Foreskin fibroblast (primary cell): ENCODE measurements at places on chromosomes 4 and X.

GRCh38 chr4:185275501-185275900 lies 66.1 kb downstream of the SNX25 start:
- no peak for DNase-seq

DNA sequence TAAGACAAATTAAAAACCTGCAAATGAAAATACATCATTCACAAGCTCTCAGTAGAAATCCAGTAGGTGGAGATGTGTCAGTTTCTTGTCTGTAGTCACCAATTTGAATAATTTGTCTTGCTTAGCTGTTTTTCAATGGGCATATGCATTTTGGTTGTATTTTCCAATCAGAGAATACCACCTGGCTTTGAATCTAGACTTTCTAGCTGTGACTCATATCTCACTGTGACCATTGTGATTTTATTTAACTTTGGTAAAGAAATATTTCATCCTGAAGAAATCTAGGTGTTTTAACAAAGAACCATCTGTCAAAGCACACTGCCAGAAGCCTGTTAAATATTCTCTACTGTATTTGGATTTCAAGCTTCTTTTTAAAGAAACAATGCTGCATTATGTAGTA lies 1650.6 kb upstream of the IGFBP7 start:
- no peak for DNase-seq

DNA sequence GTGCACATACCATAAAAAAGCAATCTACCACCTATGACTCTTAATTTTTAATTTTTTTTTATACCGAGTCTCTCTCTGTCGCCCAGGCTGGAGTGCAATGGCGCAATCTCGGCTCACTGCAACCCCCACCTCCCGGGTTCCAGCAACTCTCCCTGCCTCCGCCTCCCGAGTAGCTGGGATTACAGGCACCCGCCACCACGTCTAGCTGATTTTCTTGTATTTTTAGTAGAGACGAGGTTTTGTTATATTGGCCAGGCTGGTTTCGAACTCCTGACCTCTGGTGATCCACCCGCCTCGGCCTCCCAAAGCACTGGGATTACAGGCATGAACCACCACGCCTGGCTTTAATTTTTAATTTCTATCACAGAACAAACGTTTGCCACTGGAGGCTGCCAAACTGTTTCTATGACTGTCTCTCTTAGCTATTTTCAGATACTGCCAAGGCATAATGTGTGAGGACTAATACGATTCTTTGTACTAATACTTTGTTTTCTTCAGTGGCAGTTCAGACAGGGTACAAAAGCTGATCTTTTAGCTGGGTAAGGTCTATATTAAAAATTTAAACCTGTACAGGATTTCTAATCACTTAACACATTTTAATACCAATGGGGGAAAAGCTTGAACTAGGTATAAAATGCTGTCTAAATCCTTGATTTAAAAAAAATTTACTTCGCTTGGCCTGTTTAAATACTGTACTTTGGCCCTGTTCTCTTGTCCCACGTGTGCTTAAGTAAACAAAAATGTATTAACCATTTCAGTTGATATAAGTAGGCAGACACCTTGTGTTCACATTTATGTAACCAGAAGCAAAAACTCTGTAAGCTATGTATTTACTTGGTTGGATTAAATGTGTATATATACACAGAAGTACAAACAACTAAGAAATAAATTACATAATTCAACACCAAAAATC lies 2.3 kb downstream of the PGRMC2 start:
- peak; percentile 57 for DNase-seq

GRCh38 chr4:15482842-15483241 lies 13.2 kb downstream of the CC2D2A start:
- DNase-seq: no peak

- DNase-seq: no peak
Measured at GRCh38 chr4:186027405-186027804, 41.6 kb upstream of the TLR3 start.

DNA sequence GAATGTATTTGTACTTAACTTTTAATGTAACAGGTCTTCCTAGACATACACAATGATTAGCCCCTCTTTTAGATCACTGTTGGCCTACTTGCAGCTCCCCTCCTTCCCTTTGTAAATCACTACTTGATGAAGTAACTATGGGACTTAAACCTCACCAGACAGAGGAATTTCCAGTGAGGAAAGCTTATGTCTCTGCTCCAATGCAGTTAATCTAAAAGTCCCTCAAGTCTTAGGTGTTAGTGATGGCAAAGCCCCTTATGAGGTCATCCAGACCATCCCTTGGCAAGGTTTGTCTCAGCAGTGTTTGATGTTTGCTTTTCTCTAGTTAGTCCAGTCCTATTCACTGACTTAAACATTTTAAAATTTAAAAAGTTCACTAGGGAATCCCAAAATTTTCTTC lies 877.3 kb upstream of the INTU start:
- DNase-seq: no peak

- no peak for DNase-seq
Measured at GRCh38 chr4:26377328-26378311, 56.8 kb downstream of the RBPJ start.

GRCh38 chr4:3225071-3225850 lies 23.7 kb upstream of the MSANTD1 start:
- DNase-seq: no peak

GRCh38 chrX:46882266-46882665 lies 30.0 kb upstream of the JADE3 start:
- DNase-seq: no peak

- no peak for DNase-seq
Measured at GRCh38 chr4:31189938-31190337, 469.8 kb downstream of the PCDH7 start.

DNA sequence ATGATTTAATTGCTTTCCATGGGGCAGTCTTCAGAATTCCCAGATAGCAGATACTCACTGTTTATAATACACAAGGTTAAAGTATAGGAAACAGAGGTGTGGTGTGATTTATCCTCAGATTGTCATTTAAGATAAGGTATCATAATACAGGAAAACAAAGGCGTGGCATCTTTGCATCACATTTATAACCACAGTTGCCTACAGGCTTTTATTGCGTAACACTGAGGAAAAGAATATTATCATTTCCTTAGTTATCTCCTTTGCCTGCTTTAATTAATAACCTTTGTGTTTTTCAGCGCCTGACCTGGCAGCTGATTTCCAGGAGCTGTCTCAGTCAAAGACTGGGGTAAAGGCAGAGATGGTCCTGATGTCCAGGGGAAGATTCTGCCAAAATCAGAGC lies 68.8 kb downstream of the SSX7 start:
- no peak for DNase-seq

DNA sequence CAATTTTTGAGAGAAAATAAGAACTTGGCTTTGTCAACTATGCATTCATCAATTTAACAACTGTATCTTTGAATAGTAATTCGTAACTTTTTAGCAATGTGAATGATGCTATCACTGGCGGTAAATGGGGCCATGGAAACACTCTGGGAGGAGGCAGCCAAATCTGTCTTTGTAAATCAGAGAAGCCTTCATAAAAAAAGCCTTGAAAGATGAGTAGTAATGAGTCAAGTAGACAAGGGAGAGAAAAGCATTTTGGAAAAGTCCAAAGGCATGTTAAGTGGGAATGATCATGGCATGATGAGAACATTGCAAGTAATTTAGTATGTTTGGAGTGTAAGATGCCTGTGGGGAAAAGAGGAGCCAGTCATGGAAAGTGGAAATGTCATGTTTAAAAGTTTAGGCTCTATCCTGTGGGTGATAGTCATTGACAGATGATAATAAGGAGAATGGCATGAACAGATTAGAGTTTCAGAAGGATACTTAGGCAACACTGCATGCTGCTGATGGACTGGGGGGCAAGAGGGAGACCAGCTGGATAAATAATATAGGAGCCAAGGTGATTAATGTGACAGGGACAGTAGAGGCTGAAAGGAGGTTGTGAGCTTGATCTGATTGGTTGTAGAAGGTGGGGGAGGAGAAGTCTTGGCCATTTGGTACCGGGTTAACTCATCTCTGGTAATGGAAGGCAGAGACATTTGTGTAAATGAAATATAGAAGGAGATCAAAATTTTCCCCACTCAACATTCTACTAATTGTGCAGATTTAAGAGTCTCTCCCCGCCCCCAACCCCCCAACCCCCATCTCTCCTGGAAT lies 16.3 kb downstream of the SPRY1 start:
- peak; percentile 54 for DNase-seq

GRCh38 chr4:148923881-148924280 lies 481.7 kb upstream of the NR3C2 start:
- DNase-seq: no peak

GRCh38 chrX:69815063-69815462 lies 199.2 kb downstream of the EDA start:
- no peak for DNase-seq

DNA sequence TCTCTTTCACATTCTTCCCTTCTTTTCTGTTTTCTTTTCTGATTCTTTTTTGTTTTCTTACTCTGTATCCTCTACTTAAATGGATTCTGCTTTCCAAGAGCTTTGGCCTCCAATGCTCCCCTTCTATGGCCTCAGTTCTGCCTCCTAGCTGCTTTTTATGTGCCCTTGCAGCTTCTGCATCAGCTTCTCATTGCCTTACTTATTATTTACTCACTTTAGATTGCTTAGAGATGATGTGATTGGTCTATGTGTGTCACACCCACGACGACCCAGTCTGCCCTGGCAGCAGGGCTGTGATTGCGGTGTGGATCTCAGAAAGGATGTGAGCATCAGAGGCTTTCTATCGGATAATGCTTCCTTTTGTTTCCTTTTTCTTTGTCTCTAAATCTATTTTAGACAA lies 71.8 kb upstream of the SMARCA5 start:
- DNase-seq: no peak

- DNase-seq: no peak
Measured at GRCh38 chr4:169259271-169259670, 11.5 kb downstream of the SH3RF1 start.

DNA sequence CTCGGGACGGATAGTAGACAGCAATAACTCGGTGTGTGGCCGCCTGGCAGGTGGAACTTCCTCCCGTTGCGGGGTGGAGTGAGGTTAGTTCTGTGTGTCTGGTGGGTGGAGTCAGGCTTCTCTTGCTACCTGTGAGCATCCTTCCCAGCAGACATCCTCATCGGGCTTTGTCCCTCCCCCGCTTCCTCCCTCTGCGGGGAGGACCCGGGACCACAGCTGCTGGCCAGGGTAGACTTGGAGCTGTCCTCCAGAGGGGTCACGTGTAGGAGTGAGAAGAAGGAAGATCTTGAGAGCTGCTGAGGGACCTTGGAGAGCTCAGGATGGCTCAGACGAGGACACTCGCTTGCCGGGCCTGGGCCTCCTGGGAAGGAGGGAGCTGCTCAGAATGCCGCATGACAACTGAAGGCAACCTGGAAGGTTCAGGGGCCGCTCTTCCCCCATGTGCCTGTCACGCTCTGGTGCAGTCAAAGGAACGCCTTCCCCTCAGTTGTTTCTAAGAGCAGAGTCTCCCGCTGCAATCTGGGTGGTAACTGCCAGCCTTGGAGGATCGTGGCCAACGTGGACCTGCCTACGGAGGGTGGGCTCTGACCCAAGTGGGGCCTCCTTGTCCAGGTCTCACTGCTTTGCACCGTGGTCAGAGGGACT lies 5.7 kb upstream of the MSANTD1 start:
- no peak for DNase-seq

GRCh38 chrX:106243376-106243775 lies 75.3 kb downstream of the PWWP3B start:
- no peak for DNase-seq

DNA sequence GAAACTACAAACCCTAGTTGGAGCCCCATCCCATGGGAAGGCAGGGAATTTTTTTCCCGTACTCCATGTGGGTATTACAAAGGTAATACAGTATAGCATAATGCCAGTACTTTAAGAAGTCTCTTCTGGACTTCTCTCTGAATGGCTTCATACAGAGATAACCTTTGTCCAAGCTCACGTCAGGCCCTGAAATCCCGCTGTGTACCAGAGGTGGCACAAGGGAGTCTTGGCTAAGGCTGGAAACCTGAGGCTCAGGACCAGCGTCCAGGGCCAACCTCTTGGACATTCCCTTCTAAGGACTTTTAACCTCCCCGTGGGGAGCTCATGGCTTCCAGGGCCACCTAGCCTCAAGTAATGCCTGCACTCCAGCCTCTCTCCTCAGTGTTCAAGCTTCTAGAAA lies 338.9 kb upstream of the FAM241A start:
- no peak for DNase-seq

DNA sequence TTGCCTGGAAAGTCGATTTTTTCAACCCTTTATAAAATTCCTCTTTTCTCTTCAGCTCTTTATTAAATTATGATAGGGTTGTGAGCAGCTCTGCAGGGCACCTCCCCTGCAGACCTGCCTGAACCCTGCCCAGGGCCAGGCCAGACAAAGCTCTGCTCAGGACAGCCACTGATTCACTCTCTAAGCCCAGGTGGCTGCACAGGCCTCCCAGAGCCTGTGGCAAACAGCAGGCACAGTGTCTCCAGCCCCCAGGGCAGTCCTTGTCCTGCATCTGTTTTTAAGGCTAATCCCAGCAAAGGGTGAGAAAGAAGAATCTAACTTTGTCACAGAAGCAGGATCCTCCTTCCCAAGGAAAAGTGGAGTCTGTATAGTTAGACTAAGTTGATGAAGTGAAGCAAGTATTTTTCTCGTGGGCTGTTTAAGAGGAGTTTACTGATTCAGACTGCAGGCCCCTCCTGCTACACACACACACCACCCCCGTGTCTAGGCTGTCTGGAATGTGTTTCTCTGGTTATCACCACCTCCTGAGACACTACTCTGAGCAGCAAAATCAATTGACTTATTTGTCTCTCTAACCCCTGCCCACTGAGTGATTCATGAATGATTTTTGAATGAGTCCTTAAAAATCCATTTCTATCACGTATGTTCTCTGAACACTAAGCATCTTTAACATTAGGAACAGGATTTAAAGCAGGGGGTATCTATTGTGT lies 101.7 kb downstream of the CHIC2 start:
- peak; percentile 89 for DNase-seq

DNA sequence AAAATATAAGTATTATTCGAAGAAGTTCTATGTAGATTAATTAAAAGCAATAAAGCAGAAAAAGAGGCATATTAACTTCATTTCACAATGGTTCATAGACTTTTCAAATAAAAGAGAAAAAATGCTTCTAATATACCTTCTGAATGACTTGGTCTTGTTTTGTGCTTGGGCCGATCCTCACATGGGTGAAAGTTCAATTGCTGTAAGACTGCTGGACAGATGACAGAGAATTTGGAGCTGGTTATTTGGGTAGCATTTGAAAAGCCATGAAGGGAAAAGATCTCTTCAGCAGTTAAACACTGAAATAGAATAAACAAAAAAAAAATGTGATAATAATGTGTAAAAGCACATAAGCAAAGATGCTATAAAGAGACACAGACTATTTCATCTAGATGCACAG lies 29.8 kb downstream of the SLC39A8 start:
- no peak for DNase-seq

DNA sequence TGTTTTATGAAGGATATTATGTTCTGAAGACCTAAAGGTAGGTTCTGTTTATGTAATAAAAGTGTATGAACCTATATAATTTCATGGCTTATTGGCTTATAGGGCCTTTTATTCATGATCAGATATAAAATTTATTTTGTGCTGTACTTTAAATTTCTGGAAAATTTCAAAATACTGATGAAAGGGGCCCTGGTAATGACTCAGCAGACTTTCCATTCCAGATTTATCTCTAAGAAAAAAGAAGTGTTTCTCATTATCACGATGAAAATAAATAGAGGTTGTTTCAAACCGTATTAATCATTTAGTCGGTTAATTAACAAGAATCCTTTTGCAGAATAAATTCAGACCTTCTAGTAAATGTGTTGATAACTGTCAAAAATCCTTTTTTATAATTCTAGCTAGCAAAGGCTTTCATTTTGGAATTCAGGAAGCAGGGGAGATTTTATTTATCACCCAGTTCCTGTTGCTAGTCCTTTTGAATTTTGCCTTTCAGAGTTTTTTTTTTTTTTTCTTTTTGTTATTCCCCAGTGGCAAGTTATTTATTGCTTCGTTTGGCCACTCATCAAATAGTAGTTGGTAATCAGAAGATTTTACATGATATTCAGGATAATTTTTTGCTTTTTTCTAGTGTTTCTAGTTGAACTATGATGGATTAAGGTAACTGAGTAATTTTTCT lies 5.4 kb upstream of the TAPT1 start:
- DNase-seq: no peak
